SK-N-SH treated with all-trans-retinoic acid at 6 μM for 48 hours (cell line): ENCODE measurements at places on chromosomes 1 and 21.

DNA sequence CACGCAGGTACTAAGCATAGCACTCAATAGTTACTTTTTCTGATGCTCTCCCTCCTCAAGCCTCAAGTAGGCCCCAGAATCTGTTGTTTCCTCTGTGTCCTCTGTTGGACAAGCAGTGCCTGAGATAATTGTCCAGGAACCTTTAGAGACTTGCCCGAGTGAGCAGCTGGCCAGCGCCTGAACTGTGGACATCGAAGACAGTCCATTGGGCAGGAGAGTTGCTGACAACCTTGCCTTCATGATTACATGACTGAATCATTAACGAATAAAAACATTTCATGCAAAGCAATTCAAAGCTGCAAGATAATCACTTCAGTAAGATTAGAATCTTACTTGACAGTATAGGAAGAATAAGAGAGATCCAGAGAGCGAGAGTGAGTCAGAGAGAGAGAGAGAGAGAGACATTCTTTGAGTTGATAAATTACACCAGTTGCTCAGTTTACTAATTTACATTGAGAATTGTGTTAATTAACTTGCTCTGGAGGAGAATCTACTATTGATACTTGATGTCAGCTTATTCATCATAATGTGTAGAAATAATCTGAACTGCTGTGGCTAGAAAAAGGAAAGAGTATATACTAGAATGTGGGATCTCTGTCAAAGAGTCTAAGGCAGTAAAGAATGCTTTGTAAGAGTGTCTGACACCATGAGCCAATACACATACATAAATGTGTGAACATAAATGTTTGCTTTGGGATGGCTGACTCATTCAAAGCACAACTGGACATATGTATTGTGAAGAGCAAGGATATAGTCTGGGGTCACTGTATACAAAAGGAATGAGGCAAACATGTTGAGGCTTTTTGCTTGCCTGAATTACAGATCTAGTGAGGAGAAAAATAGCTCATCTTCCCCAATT, 216.0 kb downstream of the ZNF326 start:
- ATAC-seq: no peak

DNA sequence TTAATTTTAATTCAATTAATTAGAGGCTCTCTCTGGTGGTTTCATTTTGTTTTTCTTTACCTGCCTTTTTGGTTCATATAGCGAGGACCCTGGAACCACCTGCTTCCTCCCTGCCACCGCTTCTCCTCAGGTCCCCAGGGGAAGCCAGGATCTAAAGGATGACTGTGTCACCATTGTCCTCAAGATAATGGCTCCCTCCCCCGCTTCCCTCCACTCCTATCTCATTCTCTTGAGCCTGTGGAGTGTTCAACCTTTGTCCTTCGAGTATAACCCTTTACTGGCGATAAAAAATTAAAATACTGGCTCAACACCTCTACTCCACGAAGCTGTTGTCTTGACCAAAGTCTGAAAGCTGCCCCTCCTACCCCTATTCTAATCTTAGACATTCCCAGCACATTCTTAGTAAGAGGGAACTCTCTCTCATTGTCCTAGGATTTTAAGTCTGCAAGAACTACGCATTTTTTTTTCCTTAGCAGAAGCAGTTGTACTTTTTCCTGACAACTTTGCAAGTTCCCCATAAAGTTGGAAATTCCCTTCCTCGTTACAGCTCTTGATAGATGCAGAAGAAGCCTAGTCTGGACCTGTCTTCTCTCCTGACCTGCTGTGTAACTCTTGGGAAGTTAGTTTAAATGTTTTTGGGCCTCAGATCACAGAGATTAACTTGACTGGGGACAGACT, 12.6 kb upstream of the MAPKAPK2 start:
- no peak for ATAC-seq

- no peak for ATAC-seq
These were observed 6.9 kb upstream of the C4BPB start for GRCh38 chr1:207081806-207082205.

GRCh38 chr1:201758499-201759050, 70.4 kb upstream of the IPO9 start:
- no peak for ATAC-seq

GRCh38 chr1:202809597-202810159, 1.1 kb upstream of the PCAT6 start:
- ATAC-seq: no peak

GRCh38 chr1:99728494-99729235, 37.8 kb downstream of the FRRS1 start:
- peak; percentile 72 for ATAC-seq
